NCI-H2227 treated with DMSO at 0.1 percent for 48 hours (cell line): ENCODE measurements at places on chromosomes 7 and 10.
A peak's percentile ranks its signal among the peaks of the same experiment; 100 is the strongest.

DNA sequence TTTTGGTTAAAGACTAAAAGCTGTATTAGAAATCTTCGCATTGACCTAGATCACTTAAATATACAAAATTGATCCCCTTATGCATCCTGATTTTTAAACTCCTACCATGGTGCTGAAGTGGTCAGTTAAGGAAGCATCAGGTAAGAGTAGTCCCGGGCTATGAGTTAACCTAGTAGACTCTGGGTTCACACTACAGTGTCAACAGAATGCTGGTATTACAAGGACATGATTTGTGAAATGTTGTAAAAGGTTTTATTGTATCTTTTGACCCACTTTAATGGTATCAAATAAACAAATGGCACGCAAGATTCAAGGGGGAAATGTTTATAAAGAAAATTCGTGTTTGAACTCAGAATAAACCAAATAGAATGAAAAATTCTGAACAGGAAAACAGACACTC lies 36.8 kb downstream of the RTKN2 start:
- DNase-seq = no peak

DNA sequence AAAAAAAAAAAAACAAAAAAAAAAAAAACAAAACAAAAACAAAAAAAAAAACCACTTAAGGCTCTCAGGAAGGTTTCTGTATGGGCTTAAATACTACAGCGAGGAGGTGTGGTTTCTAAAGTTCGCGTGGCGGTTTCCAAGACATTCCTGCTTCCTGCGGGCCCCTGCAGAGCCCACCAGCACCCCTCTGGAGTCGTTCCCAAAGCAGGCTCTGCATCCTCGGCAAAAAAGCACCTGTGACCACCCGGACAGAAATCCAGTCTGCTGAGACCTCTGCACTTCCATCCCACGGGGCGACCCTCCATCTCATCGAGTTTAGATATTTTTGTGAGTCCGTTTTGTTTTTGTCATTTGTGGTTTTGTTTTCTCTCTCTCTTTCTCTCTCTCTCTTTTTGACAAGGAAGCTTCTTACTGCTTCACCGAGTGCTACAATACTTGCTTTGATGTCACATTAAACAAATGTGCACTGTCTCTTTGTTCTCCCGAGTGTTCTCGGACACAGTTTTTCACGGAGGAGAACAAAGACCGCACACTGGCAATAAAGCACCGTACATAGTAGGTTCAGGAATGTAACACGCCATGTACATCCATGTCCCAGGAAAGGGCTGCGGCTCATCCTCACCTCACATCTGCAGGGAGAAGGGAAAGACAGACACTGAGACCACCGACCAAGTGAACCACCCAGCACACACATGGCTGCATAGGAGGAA lies 21.5 kb downstream of the PDGFA start:
- DNase-seq = no peak

DNA sequence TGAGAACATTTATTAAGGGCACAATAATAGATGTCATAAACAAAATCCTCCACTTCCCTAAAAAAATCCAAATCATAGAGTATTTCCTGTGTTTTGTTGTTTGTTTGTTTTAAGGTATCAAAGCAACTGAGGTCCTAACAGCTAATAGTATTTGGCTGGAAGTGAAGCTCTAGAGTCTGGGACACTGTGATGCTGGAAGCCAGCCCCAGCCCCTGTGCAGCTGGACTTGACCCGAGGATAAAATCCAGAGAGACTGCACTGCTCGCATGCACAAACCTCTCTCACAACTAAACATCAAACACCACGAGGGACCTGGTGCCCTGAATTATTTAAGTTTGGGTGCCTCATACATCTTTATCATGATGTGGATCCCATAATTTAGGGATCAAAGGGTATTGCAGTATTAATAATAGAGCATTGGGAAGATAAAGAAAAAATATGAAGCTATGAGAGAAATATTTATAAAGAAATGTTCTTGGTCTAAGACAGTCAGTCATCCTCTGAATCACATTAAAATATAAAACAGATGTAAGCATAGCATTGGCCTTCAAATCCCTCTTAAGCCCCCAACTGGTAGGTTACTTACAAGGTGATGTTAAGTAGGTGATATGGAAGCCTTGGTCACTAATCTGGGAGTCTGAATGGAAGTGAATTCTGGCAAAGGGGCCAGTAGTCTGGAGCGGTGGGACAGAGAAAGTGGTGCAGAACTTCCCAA lies 44.4 kb downstream of the CUBN start:
- DNase-seq = no peak

GRCh38 chr7:7164591-7164990 lies 17.8 kb upstream of the C1GALT1 start:
- DNase-seq = no peak

- no peak for DNase-seq
Measured at GRCh38 chr7:29035044-29035740, 77.1 kb upstream of the TRIL start.

DNA sequence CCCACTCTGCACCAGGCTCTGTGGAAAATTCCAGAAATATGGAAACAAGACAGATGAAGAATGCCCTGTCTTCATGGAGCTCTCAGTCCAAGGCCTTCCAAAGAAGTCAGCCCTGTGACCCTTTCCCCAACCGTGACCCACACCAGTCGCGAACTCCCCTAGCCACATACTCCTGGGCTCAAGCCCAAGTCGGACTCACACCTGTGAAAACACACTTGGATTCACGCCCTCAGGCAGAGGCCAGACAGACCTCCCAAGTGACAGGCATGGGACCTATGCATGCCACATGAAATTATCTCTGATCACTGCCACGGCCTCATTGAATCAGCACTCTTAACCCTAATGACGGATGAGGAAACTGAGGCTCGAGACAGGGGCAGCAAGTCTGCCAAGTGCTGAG lies 42.5 kb downstream of the ZCCHC24 start:
- no peak for DNase-seq

- no peak for DNase-seq
Measured at GRCh38 chr10:62044566-62044965, 143.1 kb downstream of the ARID5B start.

DNA sequence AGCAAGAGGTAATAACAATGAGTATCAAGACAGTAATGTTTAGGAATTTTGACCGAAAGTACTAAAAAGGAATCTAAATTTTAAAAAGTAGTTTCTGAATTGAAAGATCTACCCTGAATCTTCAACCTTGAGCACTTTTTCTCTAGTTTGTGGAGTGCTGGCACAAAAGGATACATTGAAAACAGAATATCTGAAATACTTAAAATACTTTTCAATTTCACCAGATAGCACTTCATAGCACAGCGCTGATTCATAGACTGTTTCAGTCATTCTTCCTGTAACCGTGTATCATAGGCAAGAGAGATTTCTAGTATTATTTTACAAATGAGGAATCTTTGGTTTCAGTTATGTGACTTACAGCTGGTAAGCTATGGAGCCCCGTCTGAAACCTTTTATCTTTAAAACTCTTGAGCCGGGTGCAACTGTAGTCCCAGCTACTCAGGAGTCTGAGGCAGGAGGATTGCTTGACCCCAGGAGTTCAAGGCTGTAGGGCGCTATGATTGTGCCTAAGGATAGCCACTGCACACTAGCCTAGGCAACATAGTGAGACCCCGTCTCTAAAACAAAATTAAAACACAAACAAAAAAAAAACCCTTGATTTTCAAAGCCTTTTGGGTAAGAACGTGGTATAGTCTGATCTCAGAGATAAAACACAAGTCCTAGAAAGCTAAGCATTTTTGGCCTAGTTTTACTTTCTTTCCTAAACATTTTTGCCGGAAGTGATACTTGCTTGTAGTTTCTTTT lies 35.1 kb downstream of the FHIP2A start:
- no peak for DNase-seq

DNA sequence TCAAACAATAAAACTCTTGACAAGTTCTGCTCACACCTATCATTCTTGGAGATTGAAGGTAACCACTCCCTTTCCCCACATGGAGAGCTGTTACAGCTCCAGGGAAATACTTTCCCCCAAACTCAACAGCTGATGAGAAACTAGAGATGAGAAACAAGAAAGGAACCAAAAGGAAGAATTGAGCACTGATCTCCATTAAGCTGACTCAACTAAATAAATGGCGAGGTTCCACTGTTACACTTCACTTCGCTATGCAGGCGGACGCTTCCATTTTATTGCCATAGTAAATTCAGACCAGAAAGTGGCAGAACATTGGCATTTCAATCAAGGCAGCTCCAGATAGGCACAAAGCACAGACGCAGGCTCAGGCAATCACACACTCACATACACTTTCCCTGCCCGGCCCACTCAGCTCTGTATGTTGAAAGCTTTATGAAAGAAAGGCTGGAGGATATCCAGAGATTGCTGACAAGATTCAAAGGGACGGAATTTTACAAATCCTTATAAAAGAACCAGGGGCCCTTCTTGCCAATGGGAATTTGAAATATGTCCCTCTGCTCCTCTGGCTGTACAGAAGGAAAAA lies 11.5 kb upstream of the YAE1 start:
- peak; percentile 1 for DNase-seq

DNA sequence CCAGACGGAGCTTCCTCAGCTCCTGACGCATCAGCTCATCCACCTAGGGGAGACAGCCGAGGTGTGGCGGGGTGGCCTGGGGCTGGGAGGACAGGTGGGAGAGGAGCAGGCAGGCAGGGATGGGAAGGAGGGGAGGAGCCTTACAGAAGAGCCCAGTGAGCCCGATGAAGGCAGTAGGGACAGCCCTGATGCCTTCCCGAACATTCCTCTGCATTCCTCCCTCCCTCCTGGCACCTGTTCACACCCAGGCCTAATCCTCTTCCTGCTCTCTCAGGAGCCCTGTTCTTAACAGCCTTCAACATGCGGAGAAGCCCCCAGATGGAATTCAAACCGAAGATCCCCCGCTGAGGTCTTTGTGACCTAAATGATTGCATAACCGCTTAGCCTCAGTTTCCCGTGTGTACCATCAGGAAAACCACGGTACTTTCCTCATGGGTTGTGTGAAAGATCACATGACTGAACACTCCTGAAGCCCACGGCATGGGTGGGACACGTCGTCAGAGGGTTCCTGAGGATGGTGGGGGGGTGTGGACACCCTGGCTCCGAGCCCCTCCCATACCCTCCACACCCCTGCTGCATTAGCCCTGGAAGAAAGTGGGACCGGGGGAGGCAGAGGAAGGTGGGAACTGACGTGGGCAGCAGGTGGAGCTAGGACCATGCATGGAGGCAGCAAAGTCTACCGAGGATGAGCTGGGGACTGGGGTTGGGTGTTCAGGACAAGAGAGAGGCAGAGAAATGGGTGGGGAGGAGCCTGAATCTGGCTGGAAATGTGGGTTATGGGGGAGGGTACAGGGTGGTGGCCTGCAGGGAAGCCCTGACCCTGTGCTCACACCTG lies 8.8 kb upstream of the ASB10 start:
- DNase-seq = no peak

- peak; percentile 63 for DNase-seq
Measured at GRCh38 chr7:106618480-106618879, 42.5 kb downstream of the CCDC71L start.

- no peak for DNase-seq
Measured at GRCh38 chr7:25234336-25234735, 6.0 kb upstream of the NPVF start.

DNA sequence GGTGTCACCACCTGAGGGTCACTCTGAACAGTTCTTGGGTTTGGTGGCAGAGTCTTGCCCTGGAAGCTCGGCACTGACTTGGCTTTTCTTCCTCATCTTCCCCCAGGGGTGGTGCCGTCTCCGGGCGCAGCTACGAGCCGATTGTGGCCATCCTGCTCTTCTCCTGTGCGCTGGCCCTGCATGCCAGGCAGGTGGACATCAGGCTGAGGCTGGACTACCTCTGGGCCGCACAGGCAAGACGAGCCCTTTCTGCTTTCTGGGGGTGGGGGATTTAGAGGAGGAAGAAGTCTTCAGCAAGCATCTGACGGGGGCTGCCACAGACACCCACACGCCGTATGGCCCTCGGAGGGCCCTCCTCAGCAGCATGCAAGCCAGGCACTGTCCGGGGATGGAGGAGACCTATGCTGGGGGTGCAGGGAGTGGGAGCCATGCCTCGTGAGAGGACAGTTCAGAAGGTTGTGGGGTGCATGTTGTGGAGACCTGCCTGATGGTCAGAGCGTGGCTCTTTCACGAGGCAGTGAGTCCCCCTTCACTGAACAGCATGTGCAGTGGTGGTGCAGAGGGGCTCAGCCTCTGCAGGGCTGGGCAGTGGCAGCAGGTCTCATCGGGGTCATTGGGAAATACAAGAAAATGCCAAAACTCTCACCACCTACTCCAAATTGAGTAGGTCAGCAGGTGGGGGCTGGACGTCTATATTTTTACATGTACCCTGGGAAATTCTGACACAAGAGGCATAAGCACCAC lies 112.4 kb downstream of the ADCY1 start:
- no peak for DNase-seq

DNA sequence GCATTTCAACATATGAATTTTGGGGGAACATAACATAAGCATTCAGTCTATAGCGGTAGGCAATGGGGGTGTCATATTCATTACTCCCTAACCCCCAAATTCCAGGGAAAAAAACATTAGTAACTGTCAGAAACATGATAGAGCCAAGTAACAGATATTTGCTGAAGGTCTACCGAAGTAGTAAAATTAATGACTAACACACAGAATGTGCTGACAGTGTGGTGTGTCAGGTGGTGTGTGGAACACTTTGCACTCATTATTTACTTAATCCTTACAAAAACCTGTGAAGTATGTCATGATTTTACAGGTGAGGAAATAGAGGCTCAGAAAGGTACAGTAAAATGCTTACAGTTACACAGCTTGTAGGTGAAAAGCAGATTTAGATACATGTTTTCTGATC lies 85.4 kb upstream of the RHOBTB1 start:
- DNase-seq = no peak

GRCh38 chr7:102467581-102468477 lies 3.0 kb downstream of the LRWD1 start:
- DNase-seq = no peak

GRCh38 chr10:133461841-133462240 lies 8.1 kb downstream of the SCART1 start:
- DNase-seq = no peak

DNA sequence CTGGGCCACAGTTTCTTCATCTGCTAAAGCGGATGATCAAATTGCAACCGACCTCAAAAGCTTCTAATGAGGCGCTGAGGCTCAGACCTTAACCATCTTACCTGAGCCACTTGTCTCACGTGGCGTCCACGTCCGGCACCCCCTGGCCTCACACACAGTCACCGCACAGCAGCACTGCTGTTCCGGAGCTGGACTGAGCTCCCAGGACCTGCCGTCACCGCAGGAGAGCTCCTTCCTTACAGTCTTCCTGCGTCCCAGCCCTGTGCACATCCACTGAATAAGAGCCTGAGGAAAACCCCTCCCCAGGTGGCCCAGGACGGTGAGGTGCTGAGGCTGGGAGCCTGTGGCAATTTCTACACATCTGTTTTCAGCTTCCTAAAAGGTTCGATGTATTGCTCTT lies 35.7 kb downstream of the TNS3 start:
- DNase-seq = no peak

GRCh38 chr7:69430384-69431021 lies 167.8 kb upstream of the AUTS2 start:
- no peak for DNase-seq

DNA sequence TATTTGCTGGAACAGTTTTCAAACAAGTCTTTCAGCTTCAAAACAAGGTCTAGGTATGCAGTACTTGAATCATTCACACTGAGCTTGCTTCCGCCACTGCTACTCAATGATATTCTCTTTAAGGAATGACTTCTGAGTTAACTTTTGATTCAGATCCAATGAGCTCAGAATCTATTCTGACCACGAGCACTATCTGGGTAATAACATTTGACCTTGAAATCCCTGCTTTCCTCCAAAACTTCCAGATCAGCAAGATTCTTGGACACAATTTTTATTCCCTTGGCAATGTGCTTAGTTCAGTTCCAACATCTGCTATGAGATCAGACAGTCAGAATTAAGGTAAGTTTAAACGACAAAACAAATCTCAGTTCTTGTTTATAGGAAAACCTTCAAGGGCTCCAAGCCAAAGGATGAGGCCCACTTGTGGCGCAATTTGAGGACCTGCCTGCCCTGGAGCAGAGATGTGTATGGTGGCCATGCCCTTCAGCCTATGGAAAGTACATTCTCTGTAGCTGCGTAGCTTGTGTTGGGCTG lies 87.2 kb downstream of the RNF216 start:
- no peak for DNase-seq
